ENCODE measurements at places on chromosomes 11 and 22. TPM values are rescaled to one million over a fixed set of nuclear protein-coding genes. Genes with fewer than 3 reads are reported as not detected.

Gene KIF18A
- 4.8 TPM for total RNA-seq

Gene VSIG10L2
- not detected for total RNA-seq

Gene OR10D3
- not detected for total RNA-seq

Gene CRYBB3
- total RNA-seq = not detected

Gene NNMT
- total RNA-seq = 330 TPM

Gene PNPLA3
- total RNA-seq = 2.7 TPM

Gene ENTHD1
- not detected for total RNA-seq

Gene PYGM
- 0.23 TPM for total RNA-seq

Gene BTG4
- not detected for total RNA-seq

Gene EFCAB6
- under 0.01 TPM for total RNA-seq

Gene SGSM1
- total RNA-seq = 7.2 TPM

Gene CHST1
- total RNA-seq = 15.7 TPM

Gene YWHAH
- total RNA-seq = 145 TPM

Gene CFAP300
- total RNA-seq = not detected

Gene GLYATL1
- 0.17 TPM for total RNA-seq

Measured in dermis blood vessel endothelial cell (primary cell).